Osteocyte (in vitro differentiated cells): ENCODE measurements at places on chromosomes 1 and 21. TPM values are rescaled to one million over a fixed set of nuclear protein-coding genes. Genes with fewer than 3 reads are reported as not detected.

Gene SSBP3
- total RNA-seq: 56.4 and 68.1 TPM in 2 replicates

Gene PLA2G2A
- not detected in 2 replicates for total RNA-seq

Gene S100A8
- not detected in 2 replicates for total RNA-seq

Gene SLAMF8
- not detected in 2 replicates for total RNA-seq

- peak; percentile 88 for DNase-seq
- H3K4me1 ChIP-seq: peaks cover 51% of the 10 kb centered on the region
- H3K27ac ChIP-seq: peak overlapping the region; percentile 38
- H3K4me3 ChIP-seq: peak overlapping the region; percentile 18
- H3K27me3 ChIP-seq: no peaks in the 10 kb centered on the region
Measured at GRCh38 chr1:23528250-23528978, 2.6 kb downstream of the E2F2 start.

- no peak for DNase-seq
- peaks cover 9% of the 10 kb centered on the region for H3K4me1 ChIP-seq
- H3K4me3 ChIP-seq: no peak overlapping the region
Measured at GRCh38 chr1:211788626-211789025, 41.9 kb downstream of the LPGAT1 start.

DNA sequence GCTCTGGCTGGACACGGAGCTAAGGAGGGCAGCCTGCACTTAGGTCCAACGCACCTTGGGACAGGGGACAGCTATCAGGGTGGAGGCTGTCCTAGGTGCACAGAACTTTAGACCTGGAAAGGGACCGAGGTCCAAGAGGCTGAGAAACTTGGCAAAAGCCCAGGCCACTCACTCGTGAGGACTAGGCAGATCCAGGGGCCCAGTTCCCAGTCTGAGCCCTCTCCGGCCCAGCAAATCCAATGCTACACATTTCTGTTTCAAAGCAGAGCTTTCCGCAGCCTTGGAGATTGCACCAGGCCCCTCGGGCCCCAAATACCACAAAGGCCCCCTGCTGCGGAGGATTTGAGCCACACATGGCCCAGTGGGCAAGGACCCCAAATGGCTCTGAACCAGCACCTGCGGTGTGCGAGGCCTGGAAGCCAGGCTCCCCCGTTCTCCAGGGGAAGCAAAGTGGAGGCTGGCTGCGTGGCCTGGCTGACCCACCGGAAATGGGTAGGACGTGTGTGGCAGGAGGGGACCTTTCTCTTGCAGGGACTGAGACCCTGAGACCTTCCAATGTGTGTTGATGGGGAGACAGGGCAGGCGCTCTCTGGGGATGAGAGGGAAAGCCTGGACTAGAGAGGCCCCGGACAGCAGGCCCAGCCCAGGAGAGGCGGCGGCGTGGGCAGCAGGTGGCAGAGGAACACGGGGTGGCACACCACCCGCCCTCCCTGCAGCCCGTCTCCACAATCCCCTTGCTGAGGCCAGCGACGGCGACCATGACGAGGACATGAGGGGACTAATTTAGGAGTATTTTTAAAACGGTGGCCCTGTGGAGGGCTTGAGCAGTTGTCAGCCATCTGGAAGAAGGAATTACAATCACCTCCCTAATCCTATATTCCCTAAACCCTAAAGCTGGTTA is 118.7 kb downstream of the CASZ1 start:
- H3K27me3 ChIP-seq: no peaks in the 10 kb centered on the region
- peaks cover 16% of the 10 kb centered on the region for H3K4me1 ChIP-seq
- no peak overlapping the region for H3K27ac ChIP-seq

DNA sequence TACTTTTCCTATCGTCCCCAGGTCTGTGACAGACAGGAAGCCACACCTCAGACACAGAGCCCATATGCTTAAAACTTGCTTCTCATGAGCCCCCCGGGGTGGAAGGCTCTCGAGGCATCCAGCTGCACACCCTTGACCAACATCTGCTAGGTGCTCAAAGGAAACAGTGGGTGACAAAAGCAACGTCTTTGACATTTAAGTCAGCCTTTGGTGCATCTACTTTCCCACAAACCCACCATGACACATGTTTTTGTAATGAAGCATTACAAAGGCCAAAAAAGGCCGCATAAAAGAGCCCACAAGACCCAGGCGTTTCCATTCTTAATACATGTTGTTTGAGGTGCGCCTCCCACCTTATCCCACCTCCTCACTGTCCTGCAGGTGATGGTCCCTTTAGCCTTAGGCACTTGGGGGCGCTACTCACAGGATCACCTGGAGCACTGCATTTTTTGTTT is 11.8 kb upstream of the FASLG start:
- no peaks in the 10 kb centered on the region for H3K36me3 ChIP-seq
- no peak overlapping the region for H3K27ac ChIP-seq
- no peak for DNase-seq
- H3K27me3 ChIP-seq: no peaks in the 10 kb centered on the region

GRCh38 chr21:34201001-34201400 is 127.6 kb downstream of the MRPS6 start:
- H3K4me3 ChIP-seq: peak overlapping the region; percentile 64
- H3K27ac ChIP-seq: peak overlapping the region; percentile 19
- no peak for DNase-seq
- H3K4me1 ChIP-seq: peaks cover 74% of the 10 kb centered on the region
- H3K27me3 ChIP-seq: no peaks in the 10 kb centered on the region
- peaks cover 6% of the 10 kb centered on the region for H3K36me3 ChIP-seq

DNA sequence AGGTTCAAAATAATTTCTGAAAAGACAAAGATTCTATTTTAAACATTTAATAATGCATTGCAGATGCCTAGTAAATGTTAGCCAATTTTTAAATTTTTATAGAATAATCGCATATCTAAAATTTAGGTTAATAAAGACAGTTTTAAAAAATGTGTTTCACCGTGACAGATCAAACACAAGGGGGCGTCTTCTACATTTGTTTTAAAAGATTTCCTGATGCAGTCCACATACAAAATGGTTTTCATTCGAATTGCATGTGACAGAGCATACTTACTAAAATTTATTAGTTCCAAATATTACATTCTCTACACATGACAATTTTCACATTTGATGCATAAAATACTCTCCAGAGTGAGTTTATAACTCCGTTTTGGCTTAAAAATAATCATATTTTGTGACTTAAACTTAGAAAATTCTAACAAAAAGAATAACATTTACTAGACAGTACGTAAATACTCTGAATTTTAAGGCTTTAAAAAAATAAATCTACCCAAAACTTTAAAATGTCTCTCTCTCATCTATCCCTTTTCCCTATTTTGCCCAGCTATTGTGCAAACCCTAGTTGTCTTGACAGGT is 75.5 kb downstream of the ADAMTS1 start:
- H3K36me3 ChIP-seq: no peaks in the 10 kb centered on the region
- H3K4me3 ChIP-seq: no peak overlapping the region
- DNase-seq: no peak
- no peaks in the 10 kb centered on the region for H3K27me3 ChIP-seq
- H3K4me1 ChIP-seq: no peaks in the 10 kb centered on the region
- no peak overlapping the region for H3K27ac ChIP-seq

GRCh38 chr1:14982029-14982428 is 171.5 kb upstream of the TMEM51 start:
- no peak overlapping the region for H3K27ac ChIP-seq
- peaks cover 27% of the 10 kb centered on the region for H3K4me1 ChIP-seq
- no peak for DNase-seq
- no peaks in the 10 kb centered on the region for H3K27me3 ChIP-seq

- no peak overlapping the region for H3K4me3 ChIP-seq
- H3K4me1 ChIP-seq: peaks cover 5% of the 10 kb centered on the region
- no peaks in the 10 kb centered on the region for H3K36me3 ChIP-seq
- no peak overlapping the region for H3K27ac ChIP-seq
- DNase-seq: no peak
Measured at GRCh38 chr1:59292562-59292961, 4.3 kb upstream of the FGGY start.

DNA sequence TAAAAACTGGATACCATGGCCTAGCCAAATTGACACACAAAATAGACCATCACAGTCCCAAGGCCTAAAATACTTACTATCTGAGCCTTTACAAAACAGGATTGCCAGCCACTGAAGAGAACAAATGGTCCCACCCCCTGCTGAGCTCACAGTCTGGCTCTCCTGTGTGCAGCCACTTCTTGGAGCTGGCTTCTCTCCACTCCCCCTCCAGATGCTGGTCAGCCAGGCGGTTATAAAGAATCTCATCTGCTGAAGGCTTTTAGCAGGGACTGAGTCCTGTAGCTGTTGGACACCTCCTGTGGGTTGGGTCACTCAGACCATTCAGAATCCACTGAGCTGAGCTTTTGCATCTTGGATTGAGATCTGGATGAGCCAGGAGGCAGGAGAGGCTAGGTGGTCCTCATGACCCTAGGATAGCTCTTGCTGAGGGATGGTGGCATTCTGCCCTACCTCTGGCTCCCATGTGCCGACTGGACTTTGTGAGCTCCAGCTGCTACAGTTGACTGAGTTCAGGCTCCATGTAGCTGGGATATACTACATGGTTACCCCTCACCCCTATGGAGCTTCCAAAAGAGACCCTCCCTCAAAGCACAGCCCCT is 16.1 kb downstream of the OXCT2 start:
- H3K27me3 ChIP-seq: no peaks in the 10 kb centered on the region
- DNase-seq: peak; percentile 73
- no peak overlapping the region for H3K27ac ChIP-seq
- no peaks in the 10 kb centered on the region for H3K4me1 ChIP-seq
- no peak overlapping the region for H3K4me3 ChIP-seq
